ENCODE measurements at places on chromosomes 12 and 14. TPM values are rescaled to one million over a fixed set of nuclear protein-coding genes. Genes with fewer than 3 reads are reported as not detected.

Gene PTCSC3
- total RNA-seq, result not detected

DNA sequence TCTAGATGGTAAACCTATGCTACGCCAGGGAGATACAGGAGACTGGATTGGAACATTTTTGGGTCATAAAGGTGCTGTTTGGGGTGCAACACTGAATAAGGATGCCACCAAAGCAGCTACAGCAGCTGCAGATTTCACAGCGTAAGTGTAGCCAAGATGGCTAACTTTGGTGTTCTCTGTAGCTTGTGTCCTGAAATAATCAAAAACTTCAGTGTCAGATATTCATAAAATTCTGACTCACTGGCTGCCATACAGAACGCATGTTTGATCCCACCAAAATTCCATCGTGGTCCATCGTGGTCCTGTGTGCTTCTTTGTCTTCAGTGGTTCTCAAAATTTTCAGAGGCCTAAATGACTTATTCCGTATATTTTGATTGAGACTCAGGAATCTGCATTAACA is 1.3 kb downstream of the STRAP start:
- peak; percentile 29 for DNase-seq

GRCh38 chr12:18752947-18753346 is 15.0 kb downstream of the CAPZA3 start:
- no peak for DNase-seq

- DNase-seq, result no peak
Measured at GRCh38 chr14:44896275-44897040, 65.3 kb downstream of the KLHL28 start.

Gene LHX5
- not detected for total RNA-seq
